ENCODE measurements at places on chromosomes 1 and 21.

GRCh38 chr1:196607981-196608380 is 259 bp downstream of the KCNT2 start:
- DNase-seq: no peak

DNA sequence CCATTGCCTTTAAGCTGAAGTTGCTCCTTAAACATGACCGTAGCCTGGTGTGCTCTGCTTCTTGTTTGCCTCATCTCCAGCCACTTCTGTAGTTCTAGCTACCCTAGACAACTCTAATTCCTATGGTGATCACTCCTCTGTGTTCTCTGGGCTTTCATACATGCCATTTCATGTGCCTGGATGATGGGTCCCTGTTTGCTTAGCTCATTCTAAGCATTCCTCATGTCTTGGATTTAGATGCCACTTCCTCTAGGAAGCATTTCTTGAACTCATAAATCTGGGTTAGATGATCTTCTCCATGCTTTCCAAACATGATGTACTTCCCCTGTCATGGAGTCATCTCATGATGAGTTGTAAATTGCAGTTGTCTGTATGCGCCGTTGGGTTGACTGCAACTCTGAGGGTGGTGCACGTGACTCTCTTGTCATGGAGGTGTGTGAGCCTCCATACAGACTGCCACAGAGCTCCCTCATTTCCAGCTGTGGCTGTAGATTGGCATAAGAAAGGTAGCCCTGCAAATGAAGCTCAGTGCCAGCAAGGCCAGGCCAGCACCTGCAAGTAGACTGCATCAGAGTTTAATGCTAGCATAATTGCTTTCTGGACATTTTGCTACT is 77.2 kb downstream of the LAMC1 start:
- DNase-seq: no peak

GRCh38 chr21:41425588-41425953 is 468 bp upstream of the MX1 start:
- DNase-seq: no peak

GRCh38 chr1:23216771-23217420 is 406 bp downstream of the HTR1D start:
- no peak for DNase-seq

DNA sequence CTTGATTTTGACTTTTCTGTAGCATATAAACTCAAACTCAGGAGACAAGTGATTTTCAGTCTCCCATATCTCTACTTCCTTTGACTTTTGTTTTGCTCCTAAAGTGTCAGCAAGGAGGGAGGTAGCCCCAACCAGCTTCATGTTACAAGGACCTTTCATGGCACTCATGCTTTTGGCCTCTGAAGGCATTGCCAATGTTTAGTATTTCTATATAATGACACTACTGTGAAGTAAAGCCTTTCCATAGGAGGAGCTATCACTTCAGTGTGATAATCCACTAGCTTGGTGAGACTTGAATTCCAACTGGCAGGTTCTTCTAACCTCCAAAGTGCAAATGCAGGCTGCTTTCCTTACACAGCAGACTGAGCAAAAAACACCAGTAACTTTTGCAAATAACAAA is 14.4 kb downstream of the COLGALT2 start:
- no peak for DNase-seq

Measured in NCI-H1694 treated with DMSO at 0.1 percent for 48 hours (cell line).